Bronchial epithelial cell (primary cell): ENCODE measurements at places on chromosomes 12 and 14. TPM values are rescaled to one million over a fixed set of nuclear protein-coding genes. Genes with fewer than 3 reads are reported as not detected.

- peak; percentile 59 for DNase-seq
Observed at GRCh38 chr12:91877456-91878235, 268.0 kb downstream of the BTG1 start.

DNA sequence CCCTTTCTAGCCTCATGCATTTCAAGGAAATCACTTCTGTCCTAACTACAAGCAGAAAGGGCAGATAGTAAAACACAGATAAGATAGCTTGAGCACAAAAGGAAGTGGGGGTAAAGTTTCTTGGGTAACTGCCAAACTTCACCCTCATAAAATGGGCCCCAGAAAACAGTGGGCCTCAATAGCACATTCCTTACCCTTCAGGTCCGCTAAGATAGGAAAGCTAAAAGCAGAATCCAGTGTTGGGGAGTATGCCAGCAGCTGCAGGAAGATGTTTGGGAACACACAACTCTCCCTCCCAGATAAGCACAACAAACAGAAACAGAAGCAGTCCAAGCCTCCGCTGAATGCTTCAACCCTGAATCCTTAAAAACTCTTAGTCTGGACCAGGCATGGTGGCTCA, 110.9 kb upstream of the MGAT4C start:
- DNase-seq: no peak

- no peak for DNase-seq
Observed at GRCh38 chr12:113838896-113839295, 127.2 kb downstream of the RBM19 start.

- no peak for DNase-seq
Observed at GRCh38 chr14:70118064-70118463, 70.7 kb downstream of the SLC8A3 start.

DNA sequence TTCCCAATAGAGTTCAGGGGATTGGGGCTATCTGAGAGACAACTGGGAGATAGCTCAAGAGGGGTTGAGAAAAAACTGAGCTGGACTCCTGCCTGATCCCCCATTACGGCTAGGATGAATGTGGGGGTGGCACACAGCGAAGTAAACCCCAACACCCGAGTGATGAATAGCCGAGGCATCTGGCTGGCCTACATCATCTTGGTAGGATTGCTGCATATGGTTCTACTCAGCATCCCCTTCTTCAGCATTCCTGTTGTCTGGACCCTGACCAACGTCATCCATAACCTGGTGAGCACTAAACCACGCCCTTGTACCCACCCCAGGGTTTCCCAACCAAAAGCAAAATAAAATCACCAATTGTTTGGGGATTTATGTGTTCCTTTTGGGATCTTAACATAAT, 1.0 kb downstream of the ORMDL2 start:
- DNase-seq: no peak

- DNase-seq: peak; percentile 15
Observed at GRCh38 chr14:78324353-78324752, 154.2 kb downstream of the NRXN3 start.

- DNase-seq: peak; percentile 5
Observed at GRCh38 chr12:69846976-69847375, 21.9 kb downstream of the MYRFL start.

GRCh38 chr12:119828300-119828699, 48.8 kb downstream of the CIT start:
- no peak for DNase-seq

GRCh38 chr12:102950950-102951619, 6.4 kb upstream of the ASCL1 start:
- no peak for DNase-seq

DNA sequence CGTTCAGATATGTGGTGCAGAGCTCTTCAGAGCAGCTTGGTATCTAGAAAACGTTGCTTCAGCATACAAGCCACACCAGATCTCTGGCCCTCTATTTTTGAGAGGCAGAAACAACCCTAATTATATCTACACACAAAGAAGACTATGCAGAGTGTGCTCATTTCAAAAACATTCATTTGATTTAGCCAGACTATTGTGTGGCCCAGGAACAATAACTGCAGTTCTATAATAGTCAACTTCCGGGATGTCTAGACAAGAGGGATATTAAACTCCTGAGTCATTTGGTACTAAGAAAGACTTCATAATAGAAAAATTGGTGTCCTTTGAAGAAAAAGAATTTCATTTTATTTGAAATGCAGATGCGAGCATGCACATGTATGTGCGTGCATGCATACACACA, 153.8 kb downstream of the PELI2 start:
- peak; percentile 59 for DNase-seq

DNA sequence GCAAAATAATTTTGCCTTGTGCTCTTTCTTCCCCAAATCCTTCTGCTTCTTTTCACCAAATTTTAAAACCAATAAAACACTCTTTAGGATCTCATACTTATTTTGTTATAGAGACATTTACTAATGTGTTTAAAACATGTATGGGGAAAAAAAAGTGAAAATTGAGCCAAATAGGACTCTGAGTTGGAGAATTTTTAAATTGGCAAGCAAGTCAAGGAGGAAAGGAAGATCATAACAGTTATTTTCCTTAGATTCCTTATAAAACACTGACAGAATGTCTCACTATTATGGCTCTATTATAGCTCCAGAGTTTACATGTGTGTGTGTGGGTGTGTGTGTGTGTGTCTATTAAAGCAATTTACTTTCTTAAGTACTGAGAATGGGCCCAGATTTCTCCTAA, 220.5 kb downstream of the SLC6A15 start:
- no peak for DNase-seq

GRCh38 chr12:57340104-57340503, 89.1 kb upstream of the STAC3 start:
- peak; percentile 12 for DNase-seq

DNA sequence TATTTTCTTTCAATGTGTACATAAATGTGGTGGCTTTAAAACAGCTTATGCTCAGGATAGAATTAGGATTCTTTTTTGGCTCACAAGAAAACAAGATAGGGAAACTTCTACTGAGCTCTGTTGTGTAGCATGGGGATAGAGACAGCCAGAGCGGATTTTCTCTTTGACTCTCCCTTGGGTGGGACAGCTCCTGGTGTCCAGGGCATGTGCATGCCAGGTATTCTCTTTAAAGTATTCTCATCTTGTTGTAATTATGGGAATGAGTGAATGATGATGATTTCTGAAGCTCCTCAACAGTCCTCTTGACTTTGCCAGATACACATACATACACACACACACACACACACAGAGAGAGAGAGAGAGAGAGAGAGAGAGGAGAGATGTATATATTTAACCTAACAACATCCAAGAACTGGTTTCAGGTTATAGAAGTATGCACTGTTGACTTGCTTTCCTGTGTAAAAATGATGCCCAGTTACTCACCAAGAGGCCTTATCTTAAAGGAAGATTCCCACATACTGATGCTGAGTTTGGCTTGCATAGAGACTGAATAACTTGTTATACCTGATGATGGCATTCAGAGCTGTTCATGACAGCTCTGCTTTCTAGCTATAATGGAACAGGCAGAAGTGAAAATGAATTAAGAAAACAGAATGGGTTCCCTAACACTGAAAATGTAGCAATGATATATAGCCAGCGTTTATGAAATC, 387.5 kb downstream of the EGLN3 start:
- peak; percentile 60 for DNase-seq

DNA sequence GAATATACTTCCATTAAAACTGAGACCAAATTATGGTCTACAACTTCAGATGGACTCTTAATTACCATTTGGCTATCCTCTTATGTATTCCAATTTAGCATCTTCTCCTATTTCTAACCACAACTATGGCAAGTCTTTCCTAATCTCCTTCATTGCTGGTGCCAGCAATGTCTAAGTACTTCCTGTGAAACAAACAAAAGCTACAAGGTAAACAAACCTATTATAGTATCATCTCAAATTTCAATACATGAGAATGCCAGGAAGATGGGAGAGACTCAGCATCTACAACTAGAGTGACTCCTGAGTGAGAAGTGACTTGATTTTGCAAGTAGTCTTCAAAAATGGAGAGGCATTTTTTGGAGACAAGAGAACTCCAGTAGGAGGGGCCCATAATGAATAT, 202.9 kb upstream of the ATXN7L3B start:
- DNase-seq: peak; percentile 67

GRCh38 chr14:35808076-35808637, 938 bp downstream of the RALGAPA1 start:
- DNase-seq: peak; percentile 69

DNA sequence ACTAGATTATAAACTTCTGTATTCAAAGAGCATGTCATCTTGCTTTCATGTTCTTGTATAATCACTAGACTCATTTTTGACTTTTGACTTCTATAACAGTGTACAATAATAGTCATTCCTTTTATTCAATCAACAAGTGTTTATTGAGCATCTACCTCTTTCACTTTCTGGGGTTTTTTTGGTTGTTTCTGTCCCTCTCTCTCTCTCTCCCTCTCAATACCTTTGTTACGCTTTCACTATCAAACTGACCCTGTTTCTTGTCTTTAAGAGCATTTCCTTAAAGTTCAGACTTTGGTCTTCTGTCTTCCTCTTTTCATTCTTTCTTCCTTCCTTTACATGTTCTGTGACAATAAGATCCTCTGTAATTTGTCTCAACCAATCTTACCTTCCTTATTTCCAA, 49.5 kb downstream of the GPR137C start:
- no peak for DNase-seq

- no peak for DNase-seq
Observed at GRCh38 chr14:56195704-56196103, 77.5 kb downstream of the PELI2 start.

GRCh38 chr14:89304972-89305703, 111.9 kb downstream of the FOXN3 start:
- DNase-seq: peak; percentile 58

GRCh38 chr12:94706250-94706661, 55.9 kb upstream of the TMCC3 start:
- peak; percentile 86 for DNase-seq

GRCh38 chr12:127717278-127717677, 549.7 kb upstream of the TMEM132C start:
- no peak for DNase-seq

DNA sequence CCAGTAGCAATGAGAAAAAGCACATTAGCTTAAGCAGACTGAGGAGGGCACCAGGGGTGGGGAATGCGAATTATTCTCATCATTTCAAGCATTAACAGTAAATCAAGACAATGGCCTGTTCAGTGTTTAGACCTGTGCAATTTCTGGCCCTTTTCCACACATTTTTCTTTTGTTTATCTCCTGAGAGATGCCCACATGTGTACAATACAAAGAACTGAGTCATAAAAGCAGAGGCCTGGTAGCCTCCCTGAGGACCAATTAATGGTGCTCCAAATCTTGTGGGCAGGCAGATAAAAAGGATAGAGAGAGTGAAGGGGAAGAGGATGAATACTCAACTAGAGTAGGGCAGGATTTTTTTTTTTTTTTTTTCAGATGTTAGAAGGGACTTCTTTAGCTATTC, 480.8 kb downstream of the RERGL start:
- no peak for DNase-seq

DNA sequence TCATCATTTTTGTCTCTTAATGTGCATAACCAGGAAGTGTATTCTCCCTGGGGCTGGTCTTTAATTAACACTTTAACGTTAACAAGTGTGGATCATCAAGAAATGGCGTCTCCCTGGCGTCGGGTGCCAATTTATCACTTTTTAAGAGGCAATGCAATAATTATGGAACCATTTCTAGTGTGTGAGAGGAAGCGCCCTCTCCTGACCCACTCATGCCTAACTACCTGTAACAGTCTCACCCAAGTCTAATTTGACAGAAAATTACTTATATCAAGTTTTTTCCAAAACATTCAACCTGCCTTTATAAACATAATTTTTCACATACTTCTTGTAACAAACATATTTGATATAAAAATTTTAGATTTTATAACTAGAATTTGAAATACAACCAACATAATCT, 905.3 kb upstream of the MDGA2 start:
- no peak for DNase-seq

DNA sequence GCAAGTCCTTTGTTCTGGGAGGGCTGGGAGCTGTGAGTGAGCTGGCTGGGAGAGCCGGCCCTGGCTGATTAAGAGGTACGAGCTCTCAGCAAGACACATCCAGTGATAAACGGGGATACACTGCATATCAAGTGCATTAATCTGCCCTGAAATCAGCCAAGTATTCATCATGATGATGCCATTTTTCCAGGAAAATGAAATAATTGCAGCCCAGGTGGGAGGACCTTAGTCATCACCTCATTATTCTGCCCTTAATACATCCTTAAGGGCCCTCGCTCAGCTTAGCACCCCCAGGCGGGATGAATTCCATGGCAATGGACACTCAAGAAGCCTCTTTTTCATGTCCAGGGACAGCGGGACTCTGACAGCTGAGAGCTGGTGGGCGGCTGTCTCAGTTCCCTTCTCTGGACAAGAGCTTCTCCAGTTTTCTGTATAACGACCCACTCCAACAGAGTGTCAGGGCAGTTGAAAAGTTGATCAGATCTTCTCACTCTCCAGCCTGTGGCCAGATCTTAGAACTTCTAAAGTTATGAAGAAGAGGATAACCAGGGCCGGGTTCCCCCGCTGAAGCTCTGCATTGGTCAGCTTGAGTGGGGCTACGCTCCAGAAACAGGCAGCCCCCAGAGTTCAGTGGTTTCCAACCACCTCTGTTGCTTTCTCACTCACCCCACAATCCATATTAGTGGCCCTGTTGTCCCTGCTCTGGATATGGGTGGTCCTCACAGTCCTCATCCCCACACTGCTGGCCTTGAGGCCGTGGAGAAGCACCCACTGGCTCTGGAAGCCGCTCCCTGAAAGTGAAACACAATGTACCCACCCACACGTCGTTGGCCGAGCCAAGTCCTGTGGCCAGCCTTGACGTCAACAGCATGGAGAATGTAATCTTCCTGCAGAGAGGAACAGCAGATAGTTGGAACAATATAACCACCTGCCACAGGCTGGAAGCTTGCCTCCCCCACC, 306.2 kb upstream of the DIO3 start:
- no peak for DNase-seq

DNA sequence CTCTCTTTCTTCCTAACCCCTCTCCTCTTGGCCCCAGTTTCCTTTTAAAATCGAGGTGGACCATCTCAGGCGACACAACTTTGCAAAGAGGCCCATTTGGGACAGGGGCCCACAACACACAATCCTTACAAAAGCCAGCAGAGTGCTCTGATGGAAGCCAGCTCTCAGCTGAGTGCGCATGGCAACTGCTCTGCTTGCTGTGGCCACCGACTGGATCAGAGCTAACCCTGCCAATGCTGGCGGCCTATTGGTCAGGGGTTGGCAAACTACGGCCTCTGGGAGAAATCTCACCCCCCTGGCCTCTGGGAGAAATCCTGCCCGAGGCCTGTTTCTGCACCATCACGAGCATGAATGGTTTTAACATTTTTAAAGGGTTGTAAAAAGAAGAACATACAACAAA, 55.0 kb downstream of the AMN start:
- DNase-seq: no peak

GRCh38 chr14:100649173-100649519, 61.9 kb upstream of the BEGAIN start:
- no peak for DNase-seq

Gene NKX2-1
- total RNA-seq: 4.1 and 6.6 TPM in 2 replicates

Gene CRACR2A
- 0.77 and 1.1 TPM in 2 replicates for total RNA-seq

Gene TNS2
- total RNA-seq: 1.3 and 1.8 TPM in 2 replicates

Gene GLIPR1L2
- total RNA-seq: 0.26 and 0.64 TPM in 2 replicates

Gene GDF3
- not detected in 2 replicates for total RNA-seq

Gene PPP1R13B
- total RNA-seq: 4.2 and 7.3 TPM in 2 replicates

Gene MARCHF9
- 6.3 and 8.1 TPM in 2 replicates for total RNA-seq

Gene MORN3
- total RNA-seq: 0.79 and 1.7 TPM in 2 replicates

Gene HSP90AA1
- total RNA-seq: 140 and 280 TPM in 2 replicates

Gene NR1H4
- total RNA-seq: not detected in 2 replicates

Gene LMO3
- 0.26 and 3.3 TPM in 2 replicates for total RNA-seq

Gene TMTC3
- 27.8 and 44.2 TPM in 2 replicates for total RNA-seq

Gene NAV3
- 1.6 and 3.2 TPM in 2 replicates for total RNA-seq

Gene CLECL1
- not detected in 2 replicates for total RNA-seq

Gene RIMBP2
- total RNA-seq: not detected in 2 replicates

Gene CNOT2
- total RNA-seq: 116 and 130 TPM in 2 replicates

Gene COX14
- total RNA-seq: 47.9 and 52.1 TPM in 2 replicates

Gene NEUROD4
- not detected in 2 replicates for total RNA-seq
